ENCODE measurements at places on chromosomes 2 and 18.

DNA sequence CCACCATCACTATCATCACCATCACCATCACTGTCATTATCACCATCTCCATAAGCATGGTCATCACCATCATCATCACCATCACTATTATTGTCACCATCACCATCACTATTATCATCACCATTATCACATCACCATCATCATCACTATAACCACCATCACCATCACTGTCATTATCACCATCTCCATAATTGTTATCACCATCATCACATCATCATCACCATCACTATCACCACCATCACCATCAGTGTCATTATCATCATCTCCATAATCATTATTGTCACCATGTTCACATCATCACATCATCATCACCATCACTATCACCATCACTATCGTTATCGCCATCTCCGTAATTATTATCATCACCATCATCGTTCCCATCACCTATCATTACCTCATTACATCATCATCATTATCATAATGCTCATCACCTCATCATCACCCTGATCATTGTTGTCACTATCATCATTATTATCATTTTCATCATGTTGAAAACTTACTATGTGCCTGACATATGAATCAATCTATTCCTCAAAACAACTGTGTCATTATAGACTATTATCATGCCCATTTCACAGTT is 280.3 kb upstream of the HS6ST1 start:
- no peak for DNase-seq

DNA sequence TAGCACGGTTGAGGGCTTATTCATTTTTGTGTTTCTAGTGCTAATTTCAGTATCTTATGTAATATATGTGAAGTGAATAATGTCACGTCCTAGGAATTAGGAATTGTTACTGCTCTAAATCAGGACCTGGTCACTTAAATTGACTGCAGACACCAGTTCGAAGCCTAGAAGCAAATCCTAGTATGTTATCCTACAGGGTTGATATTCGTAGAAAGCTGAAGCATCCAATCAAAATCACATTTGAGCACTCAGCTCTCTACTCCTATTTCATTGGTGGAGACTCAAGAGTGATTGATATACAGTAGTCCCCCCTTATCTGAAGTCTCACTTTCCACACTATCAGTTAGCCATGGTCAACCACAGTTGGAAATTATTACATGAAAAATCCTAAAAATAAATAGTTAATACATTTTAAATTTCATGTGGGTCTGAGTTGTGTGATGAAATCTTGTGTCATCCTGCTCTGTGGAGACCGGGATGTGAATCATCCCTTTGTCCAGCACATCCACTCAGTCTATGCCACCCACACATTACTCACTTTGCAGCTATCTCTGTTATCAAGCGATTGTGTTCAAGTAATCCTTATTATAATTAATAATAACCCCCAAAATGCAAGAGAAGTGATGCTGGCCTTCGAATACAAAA is 35.2 kb upstream of the SCN9A start:
- DNase-seq: no peak

- no peak for DNase-seq
These were observed 322.5 kb downstream of the ARHGAP15 start for GRCh38 chr2:143451642-143452281.

GRCh38 chr2:47048801-47049480 is 106.2 kb downstream of the STPG4 start:
- DNase-seq: no peak

- no peak for DNase-seq
These were observed 820.1 kb downstream of the METTL4 start for GRCh38 chr18:1751249-1751648.

- no peak for DNase-seq
These were observed 31.6 kb downstream of the LIMS1 start for GRCh38 chr2:108565778-108566375.

DNA sequence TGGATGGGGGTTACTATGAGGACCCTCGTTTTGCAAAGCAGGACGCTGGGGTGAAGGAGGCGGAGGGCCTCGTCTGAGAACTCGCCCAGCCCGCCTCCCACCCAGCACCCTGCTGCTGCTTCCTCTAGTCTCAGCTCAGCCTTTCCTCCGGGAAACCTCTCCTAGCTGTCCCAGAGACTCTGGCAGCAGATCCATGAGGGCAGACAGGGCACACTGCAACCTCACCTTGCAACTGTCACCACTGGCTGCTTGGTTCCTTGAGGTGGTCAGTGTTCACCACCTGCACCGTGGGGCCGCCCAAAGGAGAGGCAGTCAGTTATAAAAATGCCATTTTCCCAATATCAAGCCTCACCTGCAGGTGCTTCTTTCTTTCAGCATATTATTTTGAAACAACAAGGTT is 45.6 kb downstream of the PARD6G start:
- no peak for DNase-seq

- DNase-seq: no peak
These were observed 1.8 kb downstream of the MPV17 start for GRCh38 chr2:27320958-27321543.

GRCh38 chr2:53843595-53843994 is 16.2 kb downstream of the GPR75 start:
- no peak for DNase-seq

Measured in vagina (tissue), 2 donors.